PC-3 (cell line): ENCODE measurements at places on chromosomes 3 and 15. TPM values are rescaled to one million over a fixed set of nuclear protein-coding genes. Genes with fewer than 3 reads are reported as not detected.
A peak's percentile ranks its signal among the peaks of the same experiment; 100 is the strongest.

SERINC4 gene
- not detected in 2 replicates for total RNA-seq

SYNPR gene
- not detected in 2 replicates for total RNA-seq

GPR62 gene
- not detected in 2 replicates for total RNA-seq

GANC gene
- total RNA-seq = 8.2 and 12.4 TPM in 2 replicates

NSMCE3 gene
- 7.0 and 8.0 TPM in 2 replicates for total RNA-seq

CCK gene
- total RNA-seq = 0.46 TPM in 1 of 2 replicates, not detected in the other

FMN1 gene
- total RNA-seq = 2.4 and 2.9 TPM in 2 replicates

RFT1 gene
- total RNA-seq = 21.1 and 24.6 TPM in 2 replicates

MAGEF1 gene
- total RNA-seq = 43.6 and 57.4 TPM in 2 replicates

DNA sequence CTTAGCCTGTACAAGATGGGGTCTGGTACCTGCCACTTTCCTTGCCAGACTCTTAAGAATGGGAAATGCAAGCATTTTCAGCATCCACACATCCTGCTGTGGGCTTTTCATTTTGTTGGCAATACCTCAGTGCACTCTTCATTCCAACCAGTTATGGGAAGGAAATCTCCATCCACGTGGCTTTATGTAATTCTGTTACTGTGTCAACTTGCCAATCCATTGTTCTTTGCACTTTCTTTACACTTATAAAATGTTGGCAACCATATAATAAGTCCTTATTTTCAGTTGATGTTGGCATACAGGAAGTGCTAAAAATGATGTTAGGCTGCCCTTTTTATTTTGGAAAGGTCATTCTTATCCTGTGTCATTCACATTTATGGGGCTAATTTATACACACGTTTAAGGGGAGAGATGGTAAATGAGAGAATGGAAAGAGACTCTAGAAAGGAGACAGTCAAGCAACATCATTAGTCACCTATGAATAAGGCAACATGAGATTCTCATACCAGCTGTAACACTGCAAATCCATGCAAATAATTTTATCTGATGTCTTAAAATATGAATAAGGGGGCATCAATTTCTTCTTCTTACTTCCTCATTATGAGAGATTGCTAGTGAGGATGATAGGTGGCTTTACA, 238.7 kb downstream of the CHST2 start:
- H3K36me3 ChIP-seq = no peaks in the 10 kb centered on the region
- peaks cover 15% of the 10 kb centered on the region for H3K4me1 ChIP-seq
- peak; percentile 2 for DNase-seq
- H3K4me3 ChIP-seq = no peak overlapping the region
- no peaks in the 10 kb centered on the region for H3K27me3 ChIP-seq
- 0 out of 2 replicates have a peak overlapping the region, but pooled peaks have one; percentile 18 for H3K27ac ChIP-seq

- no peak overlapping the region for H3K27ac ChIP-seq
- no peak for DNase-seq
- H3K4me3 ChIP-seq = no peak overlapping the region
- no peaks in the 10 kb centered on the region for H3K36me3 ChIP-seq
- H3K27me3 ChIP-seq = no peaks in the 10 kb centered on the region
Observed at GRCh38 chr3:140019946-140020345, 85.0 kb downstream of the CLSTN2 start.

GRCh38 chr3:171817074-171817800, 7.0 kb upstream of the PLD1 start:
- H3K4me3 ChIP-seq = no peak overlapping the region
- no peaks in the 10 kb centered on the region for H3K27me3 ChIP-seq
- H3K27ac ChIP-seq = no peak overlapping the region
- peaks cover 6% of the 10 kb centered on the region for H3K4me1 ChIP-seq

DNA sequence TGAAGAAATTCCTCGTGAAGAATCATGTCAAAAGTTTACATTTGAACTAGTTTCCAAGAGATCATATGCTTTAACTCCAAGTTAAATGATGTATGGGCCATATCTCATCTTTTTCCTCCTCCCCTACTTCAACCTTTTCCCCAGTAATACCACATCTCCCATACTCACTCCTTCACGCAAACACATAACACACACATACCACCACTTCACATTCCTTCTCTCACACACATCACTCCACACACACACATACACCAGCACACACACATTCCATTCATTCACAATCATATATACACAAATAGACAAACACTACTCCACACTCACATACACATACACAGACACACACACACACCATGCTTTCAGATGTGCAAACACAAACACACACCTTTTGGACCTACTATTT, 769.0 kb upstream of the NR2F2 start:
- H3K36me3 ChIP-seq = no peaks in the 10 kb centered on the region
- DNase-seq = no peak
- peaks cover 31% of the 10 kb centered on the region for H3K4me1 ChIP-seq
- no peak overlapping the region for H3K4me3 ChIP-seq

- H3K36me3 ChIP-seq = no peaks in the 10 kb centered on the region
- DNase-seq = no peak
- no peak overlapping the region for H3K4me3 ChIP-seq
- H3K27ac ChIP-seq = no peak overlapping the region
Observed at GRCh38 chr15:96576596-96576995, 246.1 kb downstream of the NR2F2 start.

DNA sequence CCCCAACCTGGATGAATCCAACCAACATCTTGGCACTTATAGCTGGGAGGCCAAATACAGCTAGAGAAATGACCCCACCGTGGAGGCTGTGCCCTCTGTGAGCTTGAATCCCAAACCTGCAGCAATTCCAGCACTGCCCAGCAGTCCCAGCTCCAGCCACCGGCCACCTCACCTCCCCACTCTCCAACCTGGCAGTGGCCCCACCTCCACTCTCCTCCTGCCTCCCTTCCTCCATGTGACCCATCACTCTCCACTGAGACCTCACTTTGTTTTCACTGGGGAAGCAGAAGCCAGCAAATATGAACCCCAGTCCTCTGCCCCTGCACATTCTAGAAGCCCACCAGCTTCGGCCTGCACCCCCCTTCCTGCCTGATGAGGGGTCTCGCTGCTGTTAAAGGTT, 79.7 kb upstream of the LINGO1 start:
- 0 out of 2 replicates have a peak, but pooled peaks cover 3% of the 10 kb centered on the region for H3K27me3 ChIP-seq
- no peak for DNase-seq
- H3K27ac ChIP-seq = no peak overlapping the region

GRCh38 chr3:24047513-24047912, 102.4 kb downstream of the NR1D2 start:
- H3K4me3 ChIP-seq = no peak overlapping the region
- peak overlapping the region; percentile 39 for H3K27ac ChIP-seq

DNA sequence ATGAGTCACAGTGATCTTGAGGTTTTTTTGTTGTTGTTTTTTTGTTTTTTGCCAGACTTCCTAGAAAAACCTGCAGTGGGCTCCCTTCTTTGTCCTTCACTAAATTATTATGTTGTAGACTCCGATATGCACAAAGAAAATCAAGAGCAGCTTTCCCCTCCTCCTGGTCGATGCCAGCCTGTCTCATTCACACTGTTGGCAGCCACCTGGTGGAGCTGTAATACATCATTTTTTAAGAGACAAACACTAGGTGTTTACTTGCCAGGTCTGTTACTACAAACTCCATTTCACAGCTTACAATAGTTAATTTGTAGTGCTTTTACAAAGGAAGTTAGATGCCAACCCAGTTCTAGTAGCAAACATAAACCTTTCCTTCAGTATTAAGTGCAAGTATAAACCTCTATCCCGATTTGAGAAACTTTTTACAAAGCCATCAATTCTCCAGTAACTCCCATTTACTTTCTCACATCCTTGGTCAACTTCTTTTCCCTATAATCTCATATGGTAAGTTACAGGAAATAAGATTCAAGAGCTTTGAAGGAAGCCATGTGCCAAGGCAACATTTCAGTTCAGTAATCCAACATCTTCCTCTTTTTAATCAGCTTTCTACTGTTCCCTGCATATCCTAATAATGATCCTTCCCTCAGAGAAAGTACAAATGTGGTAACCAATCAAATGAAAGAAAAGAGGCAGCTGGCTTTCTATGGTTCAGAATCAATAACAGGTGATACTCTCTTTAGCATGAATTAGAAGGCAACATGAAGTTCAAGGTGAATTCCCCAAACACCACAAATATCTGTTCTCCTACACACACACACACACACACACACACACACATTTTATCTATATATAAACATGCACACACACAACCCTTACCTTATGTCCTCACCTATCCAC, 14.0 kb downstream of the AAGAB start:
- H3K27ac ChIP-seq = no peak overlapping the region
- peaks cover 21% of the 10 kb centered on the region; the same call in 1 of the 2 replicates for H3K4me1 ChIP-seq
- H3K27me3 ChIP-seq = no peaks in the 10 kb centered on the region
- H3K4me3 ChIP-seq = no peak overlapping the region
- DNase-seq = peak; percentile 40

DNA sequence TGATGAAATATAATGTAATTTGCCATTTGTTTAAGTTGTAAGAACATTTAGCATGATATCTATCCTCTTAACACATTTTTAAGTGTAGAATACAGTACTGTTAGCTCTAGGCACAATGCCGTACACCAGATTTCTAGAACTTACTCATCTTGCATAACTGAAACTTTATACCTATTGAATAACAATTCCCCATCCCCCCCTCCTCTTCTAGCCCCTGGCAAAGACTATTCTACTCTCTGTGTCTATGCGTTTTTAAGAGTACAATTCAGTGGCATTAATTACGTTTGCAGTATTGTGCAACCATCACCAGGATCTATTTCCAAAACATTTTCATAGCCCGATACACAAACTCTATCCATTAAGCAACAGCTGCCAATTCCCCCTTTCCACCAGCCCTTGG, 261.7 kb downstream of the PLOD2 start:
- no peak overlapping the region for H3K27ac ChIP-seq
- no peak for DNase-seq
- no peaks in the 10 kb centered on the region for H3K36me3 ChIP-seq
- H3K27me3 ChIP-seq = no peaks in the 10 kb centered on the region

DNA sequence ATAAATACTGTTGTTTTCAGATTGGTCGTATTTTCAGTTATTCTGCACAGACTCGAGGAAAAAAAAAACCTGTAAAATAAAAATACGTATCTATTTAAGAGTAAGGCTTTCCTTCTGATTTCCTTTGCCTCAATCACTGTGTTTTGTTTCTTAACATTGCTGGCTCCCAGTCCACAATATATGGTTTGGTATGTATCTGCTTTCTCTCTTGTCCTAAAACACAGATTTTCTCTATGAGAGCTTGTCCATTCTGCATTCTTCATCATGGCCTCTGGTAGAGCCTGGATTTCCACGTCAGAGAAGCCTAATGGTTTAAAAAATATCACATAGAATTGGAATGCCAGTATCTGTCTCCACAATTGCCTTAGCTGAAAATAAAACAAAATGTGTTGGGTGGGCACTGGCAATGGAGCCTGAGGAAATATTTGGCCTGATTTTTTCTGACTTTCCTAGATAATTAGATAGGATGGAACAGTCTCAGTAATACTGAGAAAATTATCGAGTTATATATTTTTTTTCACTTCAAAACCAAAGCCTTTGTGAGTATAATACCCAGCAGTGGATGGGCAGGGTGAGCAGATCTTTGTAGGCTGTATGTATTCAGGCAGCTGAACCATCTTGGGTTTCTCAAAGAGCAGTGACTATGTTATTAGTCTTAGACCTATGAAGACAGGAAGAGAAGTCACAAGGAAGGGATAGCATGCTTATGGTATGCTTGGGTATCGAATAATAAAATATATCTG, 1.9 kb downstream of the CD200 start:
- no peaks in the 10 kb centered on the region for H3K36me3 ChIP-seq
- no peaks in the 10 kb centered on the region for H3K4me1 ChIP-seq
- no peak overlapping the region for H3K4me3 ChIP-seq
- no peak for DNase-seq
- H3K27me3 ChIP-seq = peaks cover 69% of the 10 kb centered on the region

DNA sequence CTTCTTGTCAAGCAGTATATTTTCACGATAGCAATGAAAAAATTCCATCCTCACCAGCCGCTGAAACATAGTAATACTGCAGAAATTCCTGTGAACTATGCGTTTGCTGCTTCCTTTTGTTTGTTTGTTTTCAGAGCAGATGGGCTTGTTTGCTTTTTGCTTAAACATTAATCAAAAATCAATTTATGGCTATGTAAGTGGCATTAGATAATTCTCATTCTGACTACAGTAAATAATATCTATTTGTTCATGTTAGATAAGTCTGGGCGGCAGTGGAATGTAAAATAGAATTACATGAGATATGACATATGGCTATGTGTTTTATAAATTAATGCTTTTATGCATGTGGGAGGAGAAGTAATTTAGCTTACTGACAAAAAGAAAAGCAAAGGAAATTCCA, 163.7 kb downstream of the PGPEP1L start:
- no peak overlapping the region for H3K27ac ChIP-seq
- H3K36me3 ChIP-seq = no peaks in the 10 kb centered on the region
- no peaks in the 10 kb centered on the region for H3K27me3 ChIP-seq
- H3K4me1 ChIP-seq = 0 out of 2 replicates have a peak, but pooled peaks cover 3% of the 10 kb centered on the region
- no peak for DNase-seq

- no peaks in the 10 kb centered on the region for H3K4me1 ChIP-seq
- no peaks in the 10 kb centered on the region for H3K36me3 ChIP-seq
- H3K27ac ChIP-seq = no peak overlapping the region
- H3K27me3 ChIP-seq = no peaks in the 10 kb centered on the region
- no peak overlapping the region for H3K4me3 ChIP-seq
Observed at GRCh38 chr3:45075821-45076625, 49.9 kb downstream of the CLEC3B start.

DNA sequence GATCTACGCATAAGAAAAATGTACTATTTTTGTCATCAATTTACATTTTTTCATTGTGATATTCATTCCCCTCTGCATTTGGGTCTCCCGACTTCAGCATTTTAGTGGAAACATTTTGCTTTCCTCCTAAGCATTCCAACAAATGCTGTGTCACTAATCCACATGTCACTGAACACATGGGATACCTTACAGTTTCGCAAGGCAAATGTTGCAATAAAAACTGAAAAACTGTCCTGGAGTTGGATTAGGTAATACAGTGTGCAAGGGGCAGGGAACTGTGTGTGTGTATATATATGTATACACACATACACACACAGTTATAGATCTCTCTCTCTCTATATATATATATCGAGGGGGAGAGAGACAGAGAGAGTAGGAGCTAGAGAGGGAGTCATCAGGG, 632.2 kb downstream of the MAGI1 start:
- no peak overlapping the region for H3K27ac ChIP-seq
- H3K27me3 ChIP-seq = no peaks in the 10 kb centered on the region
- H3K36me3 ChIP-seq = no peaks in the 10 kb centered on the region
- H3K4me3 ChIP-seq = no peak overlapping the region

GRCh38 chr15:55789066-55789660, 46.2 kb upstream of the PRTG start:
- H3K36me3 ChIP-seq = no peaks in the 10 kb centered on the region
- no peaks in the 10 kb centered on the region for H3K27me3 ChIP-seq
- peak; percentile 37 for DNase-seq
- H3K27ac ChIP-seq = no peak overlapping the region

- DNase-seq = peak; percentile 69
- no peak overlapping the region for H3K4me3 ChIP-seq
- no peaks in the 10 kb centered on the region for H3K27me3 ChIP-seq
- H3K4me1 ChIP-seq = peaks cover 12% of the 10 kb centered on the region
Observed at GRCh38 chr3:108096532-108097321, 5.9 kb upstream of the CD47 start.

DNA sequence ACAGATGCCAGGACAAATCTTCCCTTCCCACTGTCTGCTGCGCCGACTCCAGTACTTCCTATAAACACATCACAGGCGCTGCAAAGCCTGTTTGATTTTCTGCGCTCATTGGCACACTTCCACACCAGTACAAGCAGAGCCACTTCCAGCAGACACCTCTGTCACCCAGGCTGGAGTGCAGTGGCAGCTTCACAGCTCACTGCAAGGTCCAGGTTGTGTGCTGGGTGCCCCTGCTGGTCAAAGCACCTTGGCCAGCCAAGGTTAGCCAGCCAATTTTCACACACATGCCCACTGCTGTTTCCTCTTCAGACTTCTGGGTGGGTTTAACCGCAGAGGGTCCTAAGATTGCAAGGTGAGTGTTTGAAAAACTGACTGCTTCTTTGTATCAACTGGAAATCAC, 4.9 kb downstream of the CHDH start:
- H3K4me3 ChIP-seq = no peak overlapping the region
- H3K4me1 ChIP-seq = peaks cover 12% of the 10 kb centered on the region; the same call in 1 of the 2 replicates
- DNase-seq = no peak
- H3K27ac ChIP-seq = no peak overlapping the region
